ENCODE measurements at places on chromosomes 5 and 9. TPM values are rescaled to one million over a fixed set of nuclear protein-coding genes. Genes with fewer than 3 reads are reported as not detected.

- DNase-seq: no peak
Measured at GRCh38 chr9:135186248-135187164, 99.0 kb downstream of the OLFM1 start.

The PAPPA gene
- not detected for total RNA-seq

GRCh38 chr5:172700365-172701290 is 59.6 kb downstream of the NEURL1B start:
- DNase-seq: no peak

The SURF1 gene
- total RNA-seq: 26.0 TPM

The PCDHGB7 gene
- total RNA-seq: not detected

Measured in activated CD4-positive, alpha-beta memory T cell treated with anti-CD3 and anti-CD28 coated beads for 36 hours (primary cell).